ENCODE measurements at places on chromosomes 16 and 17.

DNA sequence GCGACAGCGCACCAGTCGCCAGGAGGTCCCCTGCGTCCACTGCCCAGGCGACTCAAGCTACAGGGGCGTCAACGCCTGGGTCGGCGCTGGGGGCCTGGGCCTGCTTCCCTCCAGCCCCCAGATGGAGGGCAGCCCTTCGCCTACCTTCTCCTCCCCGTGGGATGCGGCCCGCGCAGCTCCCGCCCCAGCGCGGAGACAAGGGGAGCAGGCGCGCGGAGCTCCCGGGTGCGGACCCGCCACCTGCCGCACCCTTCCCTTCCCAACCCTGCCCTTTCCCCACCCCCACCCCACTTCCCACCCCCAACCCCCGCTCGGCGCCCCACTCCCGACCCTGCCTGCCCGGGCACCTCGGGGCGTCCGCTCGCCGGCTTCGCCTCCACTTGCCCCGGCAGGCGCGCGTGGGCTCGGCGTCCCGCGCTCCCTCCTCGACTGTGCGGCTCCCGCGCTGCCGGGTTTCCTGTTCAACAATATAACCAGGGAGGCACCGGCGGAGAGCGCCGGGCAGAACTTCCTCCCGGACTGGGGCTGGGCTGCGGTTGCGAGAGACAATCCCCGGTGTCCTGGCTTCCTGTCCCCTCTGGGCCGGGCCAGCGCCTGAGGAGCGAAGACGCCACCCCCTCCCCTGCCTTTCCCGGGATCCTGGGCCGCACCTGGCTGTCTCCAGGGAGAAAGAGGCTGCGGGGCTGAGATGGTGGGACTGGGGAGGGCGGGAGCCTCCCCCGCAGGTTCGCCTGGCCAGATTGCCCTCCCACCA, at the start of gene ARHGAP27:
Gene ARHGAP27, minus strand, starts transcription at position 466 of the 754 bp plus-strand sequence. CDS start 2,591 bp downstream, outside the sequence.
- DNase-seq, result no peak

- DNase-seq, result no peak
These were observed 16.3 kb upstream of the WFDC1 start for GRCh38 chr16:84278333-84278732.

- no peak for DNase-seq
These were observed 48.5 kb downstream of the SNX11 start for GRCh38 chr17:48155889-48156611.

DNA sequence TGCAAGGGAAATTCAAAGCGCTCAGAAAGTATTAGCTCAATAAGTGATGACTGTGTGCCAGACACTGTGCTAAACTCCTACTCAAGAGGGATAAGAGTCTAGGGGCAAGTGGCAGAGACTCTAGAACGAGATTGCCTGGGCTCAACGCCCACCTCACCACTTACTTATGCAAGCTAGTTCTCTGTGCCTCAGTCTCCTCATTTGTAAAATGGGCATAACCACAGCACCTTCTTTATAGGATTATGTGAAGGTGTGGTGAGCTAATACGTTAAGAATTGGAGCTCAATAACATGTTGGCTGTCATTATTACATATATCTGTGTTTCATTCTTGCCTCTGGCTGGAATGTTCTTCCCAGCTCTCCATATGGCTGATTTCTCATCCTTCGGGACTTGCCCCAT, 15.4 kb downstream of the DEXI start:
- DNase-seq, result no peak

GRCh38 chr16:66538910-66539309, 11.0 kb downstream of the TK2 start:
- no peak for DNase-seq

DNA sequence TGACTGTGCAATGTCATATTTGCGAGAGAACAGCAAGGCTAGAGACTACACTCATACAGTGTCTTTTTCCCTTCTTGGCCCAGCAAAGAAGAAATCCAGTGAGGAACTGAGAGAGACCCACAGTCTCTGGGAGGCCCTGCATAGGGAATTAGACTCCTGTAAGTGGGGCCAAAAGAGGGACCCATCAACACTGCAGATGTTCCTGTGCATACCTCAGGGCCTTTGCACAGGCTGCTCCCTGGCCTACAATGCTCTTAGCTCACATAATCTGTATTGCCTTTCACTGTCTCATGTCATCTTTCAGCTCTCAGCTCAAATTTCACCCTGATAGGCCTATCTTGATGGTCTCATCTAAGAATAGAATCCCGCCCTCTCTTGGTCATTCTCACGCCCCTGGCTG, 9.2 kb downstream of the SYCE1L start:
- no peak for DNase-seq

DNA sequence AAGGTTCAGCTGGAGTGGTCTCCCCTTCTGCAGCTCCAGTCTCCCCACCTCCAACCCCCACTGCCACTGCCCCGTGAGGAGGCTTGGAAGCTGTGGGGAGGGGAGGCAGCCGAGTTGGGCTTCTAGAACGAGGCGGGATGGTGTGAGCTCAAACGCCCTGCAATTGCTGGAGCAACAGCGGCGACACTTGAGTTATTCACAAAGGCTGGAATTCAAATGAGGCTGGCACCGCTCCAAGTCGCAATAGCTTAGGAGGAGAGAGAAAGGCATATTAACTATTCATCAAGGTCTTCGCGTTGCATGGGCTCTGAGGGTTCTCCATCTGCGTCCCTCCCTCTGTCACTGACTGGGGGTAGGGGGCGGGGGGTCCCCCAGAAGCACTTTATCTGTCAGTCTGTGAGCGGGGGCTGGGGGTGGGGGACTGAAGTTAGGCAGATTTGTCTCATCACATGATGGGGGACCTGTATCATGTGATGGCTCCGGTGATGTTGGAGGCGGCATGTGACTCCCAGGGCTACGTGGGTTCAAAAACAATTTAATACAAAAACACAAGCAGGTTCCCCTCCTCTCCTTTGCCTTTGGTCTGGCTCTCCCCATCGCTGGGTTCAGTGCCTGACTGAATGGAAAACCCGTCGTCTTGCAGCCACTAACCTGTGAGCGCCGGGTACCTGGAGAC, 70.5 kb downstream of the RBBP6 start:
- DNase-seq, result peak; percentile 75

DNA sequence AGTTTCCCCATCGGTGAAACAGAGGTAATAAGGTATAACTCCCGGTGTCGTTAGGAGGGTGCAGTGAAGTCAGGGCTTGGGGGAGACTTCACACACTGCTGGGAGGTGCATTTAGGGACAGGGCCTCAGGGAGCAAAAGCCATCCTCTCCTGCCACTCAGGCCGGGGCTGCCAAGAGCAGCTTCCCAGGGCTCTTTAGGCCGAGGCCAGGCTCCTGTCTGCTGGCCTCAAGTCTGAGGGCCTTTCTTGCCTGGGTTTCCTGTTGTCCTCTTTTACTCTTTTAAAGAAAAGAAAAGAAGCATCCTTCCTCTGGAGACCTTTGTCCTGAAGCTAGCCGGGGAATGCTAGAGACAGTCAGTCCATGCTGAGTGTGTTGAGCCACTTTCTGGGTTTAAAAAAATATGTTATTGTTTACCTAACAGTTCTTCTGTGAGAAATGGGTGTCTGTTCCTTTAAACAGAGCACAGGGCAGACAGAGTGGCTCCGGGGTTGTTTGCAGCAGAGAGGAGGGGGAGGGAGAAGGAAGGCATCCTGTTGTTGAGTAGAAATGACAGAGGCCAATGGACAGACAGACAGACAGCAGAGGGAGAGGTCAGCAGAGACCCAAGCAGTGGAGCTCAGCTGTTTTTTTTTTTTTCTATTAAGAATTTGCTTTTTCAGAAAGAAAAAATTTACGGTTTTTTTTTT, 79.1 kb downstream of the C17orf67 start:
- DNase-seq, result no peak

DNA sequence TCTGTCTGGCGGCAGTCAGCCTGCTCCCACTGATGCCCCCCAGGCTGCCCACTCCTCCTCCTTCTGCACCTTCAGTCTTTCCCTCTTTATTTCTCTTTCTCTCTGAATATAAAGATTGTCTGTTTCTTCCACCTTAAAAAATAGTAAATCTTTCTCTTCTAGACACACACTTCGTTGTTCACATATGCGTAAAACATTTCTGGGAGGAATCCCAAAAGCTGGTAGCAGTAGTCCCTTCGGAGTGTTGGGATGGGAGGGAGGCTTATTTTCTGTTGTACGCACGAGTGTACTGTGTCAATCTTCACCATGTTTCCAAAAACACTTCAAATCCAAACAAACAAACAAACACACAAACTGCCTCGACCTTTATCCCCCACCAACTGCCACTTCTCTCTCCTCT, 9.9 kb downstream of the OSBPL7 start:
- DNase-seq, result no peak

DNA sequence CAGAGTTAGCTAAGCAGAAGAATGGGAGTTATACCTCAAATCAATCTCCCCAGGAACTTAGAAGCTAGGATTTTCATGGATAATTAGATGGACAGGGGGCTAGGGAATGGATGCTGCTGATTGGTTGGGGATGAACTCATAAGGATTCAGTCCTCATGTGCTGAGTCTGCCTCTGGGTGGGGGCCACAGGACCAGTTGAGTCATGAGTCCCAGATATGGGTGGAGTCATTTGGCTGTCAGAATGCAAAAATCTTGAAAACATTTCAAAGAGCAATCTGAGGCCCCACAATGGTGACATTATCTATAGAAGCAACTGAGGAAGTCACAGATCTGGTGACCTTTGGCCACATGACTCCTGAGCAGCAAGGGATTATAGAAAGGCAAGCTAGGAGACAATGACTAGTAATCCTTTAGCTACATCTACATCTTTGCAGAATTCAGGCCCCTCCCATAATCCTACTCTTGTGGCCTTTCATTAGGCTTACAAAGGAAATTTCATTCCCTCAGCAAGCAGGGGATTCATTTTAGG, 82.6 kb upstream of the CCL2 start:
- DNase-seq, result no peak

GRCh38 chr16:69378760-69379159, 7.0 kb downstream of the TERF2 start:
- no peak for DNase-seq

- no peak for DNase-seq
These were observed 15.1 kb downstream of the FAM117A start for GRCh38 chr17:49748791-49749190.

DNA sequence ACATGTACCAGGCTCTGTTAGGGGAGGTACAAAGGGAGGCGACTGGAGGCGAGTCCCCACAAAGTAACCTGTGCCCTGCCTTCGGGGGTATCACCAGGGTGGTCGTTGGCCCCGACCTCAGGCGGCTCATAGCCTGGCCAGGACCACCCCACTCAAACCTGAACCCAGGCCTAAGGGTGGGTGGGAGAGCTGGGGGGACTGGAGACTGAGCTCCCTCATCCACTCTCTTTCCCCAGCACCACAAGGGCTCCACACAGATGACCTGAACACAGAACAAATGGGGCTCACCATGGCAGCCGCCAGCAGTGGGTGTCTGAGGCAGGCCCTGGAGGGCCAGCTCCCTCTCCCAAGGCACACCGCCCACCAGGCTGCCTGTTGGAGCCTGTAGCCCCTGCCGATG, 120.6 kb upstream of the TNRC6C start:
- no peak for DNase-seq

DNA sequence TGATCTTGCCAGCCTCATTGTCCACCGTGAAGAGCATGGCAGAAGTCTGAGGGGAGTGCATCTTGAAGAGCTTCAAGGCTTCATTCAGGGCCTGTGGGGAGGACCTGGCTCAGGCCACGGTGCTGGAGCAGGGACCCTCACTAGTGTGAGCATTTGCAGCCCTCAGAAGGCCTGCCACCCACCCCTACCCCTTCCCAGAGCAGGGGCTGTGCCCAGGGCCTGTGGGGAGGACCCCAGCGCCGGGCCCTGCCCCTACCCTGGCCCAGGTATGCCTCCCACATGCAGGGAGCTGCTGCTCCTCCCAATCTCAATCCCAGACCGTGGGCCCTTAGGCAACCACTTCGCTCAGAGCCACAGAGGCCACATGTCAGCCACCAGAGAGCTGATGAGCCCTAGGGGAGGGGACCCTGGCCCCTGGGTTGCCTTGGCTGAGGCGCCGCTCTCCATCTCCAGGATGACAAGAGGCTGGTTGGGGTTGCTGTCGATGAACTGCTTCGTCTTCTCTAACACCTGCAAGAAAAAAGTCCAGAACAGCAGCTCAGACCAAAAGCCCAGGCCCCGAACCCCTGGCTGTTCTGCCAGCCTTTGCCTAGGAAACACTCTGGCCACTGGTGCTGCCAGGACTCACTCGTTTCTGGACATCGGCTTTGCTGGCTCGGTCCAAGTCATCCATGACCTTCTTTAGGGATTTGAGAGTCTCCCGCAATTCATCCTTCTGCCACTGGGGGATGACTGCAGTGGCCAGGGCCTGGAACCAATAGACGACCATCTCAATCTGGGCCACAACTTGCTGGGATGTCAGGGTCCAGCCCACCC, 1.8 kb upstream of the EXOSC6 start:
- no peak for DNase-seq

DNA sequence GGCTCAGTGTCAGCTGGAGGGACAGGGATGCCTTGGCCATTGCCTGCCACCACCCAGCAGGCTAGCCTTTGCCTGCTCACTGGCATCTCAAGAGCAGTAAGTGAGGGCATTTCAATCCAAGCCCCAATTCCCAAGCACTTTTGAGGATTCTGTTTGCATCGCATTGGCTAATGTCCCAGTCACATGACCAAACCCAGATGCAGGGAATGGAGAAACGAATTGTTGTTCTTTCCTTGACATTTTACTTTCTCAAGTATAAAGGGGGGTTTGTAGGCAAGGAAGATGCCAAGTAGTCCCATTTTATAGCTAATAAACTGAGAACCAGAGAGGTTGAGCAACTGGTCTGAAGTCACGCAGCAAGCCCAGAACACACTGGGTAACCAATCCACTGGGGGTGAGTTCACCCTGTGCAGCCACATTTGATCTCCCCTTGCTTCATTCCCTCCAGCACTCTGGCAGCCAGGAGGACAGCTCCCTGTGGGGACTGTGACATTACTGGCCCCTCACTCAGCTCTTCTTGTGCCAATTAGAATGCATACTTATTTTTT, 193.8 kb upstream of the CACNG3 start:
- no peak for DNase-seq

DNA sequence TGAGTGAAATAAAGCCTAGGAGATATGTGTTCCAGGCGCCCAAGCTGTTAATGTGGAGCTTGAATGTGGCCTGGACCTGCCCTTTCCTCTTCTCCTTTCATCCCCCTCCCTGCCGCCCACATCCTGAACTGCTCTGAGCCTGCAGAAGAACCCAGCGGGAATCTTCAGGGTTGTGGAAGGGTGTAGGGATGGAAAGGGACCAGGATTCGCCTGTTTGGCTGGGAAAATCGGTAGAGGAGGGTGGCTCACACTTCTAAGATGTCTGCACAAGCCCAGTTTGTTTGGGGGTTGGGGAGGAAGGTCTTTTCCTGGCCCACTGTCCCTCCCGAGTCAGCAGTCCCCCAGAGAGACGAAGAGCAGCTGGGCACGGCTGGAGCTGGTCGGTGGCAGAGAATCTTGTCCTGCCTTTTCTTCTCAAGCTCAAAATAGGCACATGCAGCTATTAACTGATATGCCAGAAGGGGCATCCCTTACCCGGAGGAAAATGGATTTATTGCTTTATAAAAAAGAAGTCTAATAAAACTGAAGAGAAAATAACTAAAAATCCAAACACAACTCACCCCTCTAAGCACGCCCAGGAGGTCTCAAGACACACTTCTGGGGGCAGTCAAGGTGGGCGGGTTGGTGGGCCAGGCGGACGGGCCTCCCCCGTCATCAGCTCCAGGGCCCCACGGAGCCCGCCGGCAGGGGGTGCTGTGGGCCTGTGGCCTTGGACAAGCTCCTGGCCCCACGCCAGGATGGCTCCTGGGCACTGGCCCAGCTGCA, 11.5 kb upstream of the PITPNA start:
- peak; percentile 94 for DNase-seq

- DNase-seq, result no peak
These were observed 17.7 kb downstream of the PSMD11 start for GRCh38 chr17:32461853-32462617.

GRCh38 chr17:82334204-82334621, 647 bp upstream of the SECTM1 start:
- no peak for DNase-seq

All from sciatic nerve (tissue), 2 donors.